NCI-H1105 treated with DMSO at 0.1 percent for 48 hours (cell line): ENCODE measurements at places on chromosomes 1 and 21.

GRCh38 chr1:195915826-195916225, 692.4 kb downstream of the KCNT2 start:
- no peak for DNase-seq

- no peak for DNase-seq
Measured at GRCh38 chr1:200561856-200562214, 58.7 kb downstream of the KIF14 start.

DNA sequence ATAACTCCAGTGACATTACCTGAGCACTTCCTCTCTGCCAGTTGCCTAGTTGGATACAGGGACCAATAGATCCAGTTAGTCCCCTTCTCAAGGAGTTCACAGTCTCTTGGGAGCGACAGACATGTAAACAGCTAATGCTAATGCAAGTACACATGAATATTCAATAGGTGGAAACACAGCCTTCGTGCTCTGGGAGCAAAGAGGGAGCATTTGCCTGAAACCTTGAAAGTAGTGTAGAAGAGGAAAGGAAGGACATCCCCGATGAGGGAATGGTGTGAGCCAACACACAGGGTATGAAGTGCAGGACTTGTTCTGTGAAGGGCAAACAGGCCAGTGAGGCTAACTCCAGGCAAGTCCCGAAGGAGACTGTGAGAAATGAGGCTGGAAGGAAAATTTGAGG, 3.8 kb upstream of the TMEM222 start:
- no peak for DNase-seq

DNA sequence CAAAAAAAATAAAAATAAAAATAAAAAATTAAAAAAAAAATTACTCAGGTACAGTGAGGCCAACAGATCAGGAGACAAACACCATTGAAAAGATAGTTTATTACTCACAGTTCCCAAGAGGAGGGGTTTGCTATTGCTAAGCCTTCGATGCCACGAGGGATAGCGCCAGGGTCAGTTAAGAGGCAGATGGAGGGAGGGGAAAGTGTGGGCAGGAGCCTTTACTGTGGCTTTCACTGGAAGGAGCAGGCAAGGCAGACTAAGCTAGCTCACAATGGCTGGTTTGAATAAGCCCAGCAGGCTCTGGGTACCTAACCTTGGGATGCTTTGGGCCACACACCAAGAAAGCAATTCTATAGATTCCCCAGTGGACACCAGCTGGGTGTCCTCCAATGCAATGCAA, 12.7 kb upstream of the RNF187 start:
- no peak for DNase-seq

DNA sequence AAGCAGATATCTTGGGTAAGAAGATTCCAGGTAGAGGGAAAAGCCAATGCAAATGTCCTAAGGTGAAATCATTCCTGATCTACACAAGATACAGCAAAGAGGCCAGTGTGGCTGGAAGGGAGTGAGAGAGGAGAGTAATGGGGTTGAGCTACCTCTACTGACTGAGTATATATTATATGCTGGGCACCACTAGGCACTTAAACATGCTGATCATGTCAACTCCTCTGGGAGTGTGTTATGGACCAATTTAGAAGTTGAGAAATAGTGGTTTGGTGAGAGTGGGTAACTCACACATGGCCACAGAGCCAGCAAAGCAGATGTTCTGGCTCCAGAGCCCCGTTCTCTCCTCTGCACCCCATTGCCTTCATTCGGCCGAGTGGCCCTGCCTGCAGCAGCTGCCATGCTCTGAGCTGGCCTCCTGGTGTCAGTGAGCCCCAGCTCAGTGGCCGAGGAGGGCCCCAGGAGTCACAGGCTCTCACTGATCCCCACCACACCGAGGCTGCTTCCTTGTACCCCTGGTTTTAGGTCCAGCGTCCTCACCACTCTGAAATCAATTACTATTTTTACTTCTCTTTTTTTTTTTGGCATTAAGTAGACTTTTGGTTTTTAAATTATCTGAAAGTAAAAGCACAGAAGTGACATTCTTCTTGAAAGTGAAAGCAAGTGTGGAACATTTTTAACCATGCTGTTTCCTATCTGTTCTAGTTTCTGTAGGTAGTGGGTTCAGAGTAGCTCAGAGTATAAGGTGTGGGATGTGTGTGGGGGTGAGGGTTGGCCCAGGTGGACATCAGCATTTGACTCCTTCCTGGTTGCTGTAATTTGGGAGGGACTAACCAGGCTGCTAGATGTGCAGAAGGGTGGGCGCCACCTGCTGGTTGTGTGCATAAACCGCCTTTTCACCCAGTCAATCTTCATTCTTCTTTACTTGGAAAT, 45.8 kb upstream of the CRNN start:
- peak; percentile 30 for DNase-seq

GRCh38 chr1:56390232-56390867, 189.0 kb downstream of the PLPP3 start:
- no peak for DNase-seq

DNA sequence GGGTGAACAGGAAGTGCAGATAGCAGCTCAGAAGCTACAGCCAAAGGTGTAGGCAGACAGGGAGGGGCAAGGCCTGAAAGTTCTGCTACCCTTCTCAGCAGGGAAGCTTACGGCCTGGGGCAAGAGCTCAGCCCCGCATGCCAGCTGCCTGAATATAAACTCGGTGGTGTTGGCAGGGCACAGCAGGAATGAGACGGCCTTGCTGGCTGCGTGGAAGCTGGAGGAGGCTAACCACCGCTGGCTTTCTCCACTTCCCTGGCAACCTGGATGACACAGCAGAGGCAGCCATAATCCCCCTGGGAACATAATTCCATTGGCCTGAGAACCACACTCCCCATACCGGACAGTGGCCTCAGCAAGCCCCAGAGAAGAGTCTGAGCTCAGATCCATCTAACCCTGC, 81.9 kb upstream of the PRRC2C start:
- DNase-seq = no peak

- DNase-seq = no peak
Measured at GRCh38 chr1:214582289-214582891, 20.6 kb upstream of the CENPF start.

GRCh38 chr1:106564192-106564591, 492.3 kb upstream of the PRMT6 start:
- DNase-seq = no peak

GRCh38 chr1:231959225-231959884, 332.8 kb downstream of the DISC1 start:
- no peak for DNase-seq

DNA sequence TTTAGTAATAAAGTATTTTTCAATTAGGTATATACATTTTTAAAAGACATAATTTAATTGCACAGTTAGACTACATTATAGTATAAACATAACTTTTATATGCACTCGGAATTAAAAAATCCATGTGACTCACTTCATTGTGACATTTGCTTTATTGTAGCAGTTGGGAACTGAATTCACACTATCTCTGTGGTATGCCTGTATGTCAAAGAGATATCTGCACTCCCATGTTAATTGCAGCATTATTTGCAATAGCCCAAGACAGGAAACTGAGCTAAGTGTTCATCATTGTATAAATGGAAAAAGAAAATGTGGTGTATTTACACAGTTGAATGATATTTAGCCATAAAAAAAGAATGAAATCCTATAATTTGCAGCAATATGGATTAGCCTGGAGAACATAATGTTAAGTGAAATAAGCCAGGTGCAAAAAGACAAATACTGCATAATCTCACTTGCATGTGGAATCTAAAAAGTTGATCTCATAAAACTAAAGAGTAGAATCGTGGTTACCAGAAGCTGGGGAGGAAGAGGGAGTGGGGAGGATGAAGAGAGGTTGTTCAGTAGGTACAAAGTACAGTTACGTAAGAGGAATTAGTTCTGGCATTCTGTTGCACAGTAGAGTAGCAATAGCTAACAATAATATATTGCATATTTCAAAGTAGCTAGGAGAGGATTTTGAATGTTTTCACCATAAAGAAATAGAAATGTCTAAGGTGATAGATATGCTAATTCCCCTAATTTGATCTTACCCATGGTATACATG, 64.8 kb downstream of the DPT start:
- DNase-seq = no peak

DNA sequence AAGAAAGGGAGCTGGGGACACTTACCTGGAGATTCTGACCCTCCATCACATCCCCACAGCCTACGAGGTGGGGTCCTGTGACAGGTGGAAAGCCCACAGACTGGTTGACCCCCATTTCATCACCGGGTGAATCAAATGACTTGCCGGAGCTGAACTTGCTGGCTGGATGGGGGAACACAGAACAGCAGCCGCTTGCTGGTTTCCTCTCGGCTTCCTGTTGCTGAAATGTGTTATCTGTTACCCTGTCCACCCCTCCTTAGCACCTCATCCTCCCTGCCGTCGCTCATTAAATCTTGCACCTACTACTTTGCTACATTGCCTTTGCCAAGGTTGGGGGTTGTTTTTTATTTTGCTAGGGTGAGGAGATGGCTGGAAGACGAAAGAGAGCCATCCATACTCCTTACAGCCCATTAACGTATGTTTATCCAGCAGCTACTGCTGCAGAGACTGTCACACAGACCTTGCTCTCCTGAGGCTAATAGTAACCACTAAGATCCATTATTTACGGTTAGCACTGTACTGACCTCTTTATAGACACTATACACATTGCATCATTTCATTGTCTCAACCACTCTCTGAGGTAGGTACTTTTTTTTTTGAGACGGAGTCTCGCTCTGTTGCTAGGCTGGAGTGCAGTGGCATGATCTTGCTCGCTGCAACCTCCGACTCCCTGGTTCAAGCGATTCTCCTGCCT, 7.0 kb downstream of the PAFAH2 start:
- DNase-seq = no peak

DNA sequence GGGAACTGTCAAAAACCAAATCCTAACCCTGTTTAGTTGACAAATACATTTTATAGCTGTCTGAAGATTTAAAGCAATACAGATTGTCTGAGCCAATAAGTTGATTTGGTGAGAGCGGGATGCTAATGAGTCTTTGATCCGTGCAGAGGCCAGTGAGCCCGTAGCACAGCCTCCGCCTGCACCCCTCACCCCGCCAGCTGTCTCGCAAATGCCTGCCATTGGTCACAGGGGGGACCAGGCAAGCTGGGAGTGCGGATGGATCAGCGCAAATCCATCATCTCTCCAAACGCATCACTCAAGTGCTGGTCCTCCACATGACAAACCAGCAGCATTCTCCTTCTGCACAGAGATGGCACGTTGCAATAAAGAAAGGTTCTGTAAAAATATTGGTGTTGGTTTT, 51.0 kb downstream of the ZBTB18 start:
- DNase-seq = no peak

- no peak for DNase-seq
Measured at GRCh38 chr1:243814718-243815117, 35.3 kb downstream of the AKT3 start.

GRCh38 chr1:176843352-176844297, 320.9 kb downstream of the ASTN1 start:
- DNase-seq = peak; percentile 31

DNA sequence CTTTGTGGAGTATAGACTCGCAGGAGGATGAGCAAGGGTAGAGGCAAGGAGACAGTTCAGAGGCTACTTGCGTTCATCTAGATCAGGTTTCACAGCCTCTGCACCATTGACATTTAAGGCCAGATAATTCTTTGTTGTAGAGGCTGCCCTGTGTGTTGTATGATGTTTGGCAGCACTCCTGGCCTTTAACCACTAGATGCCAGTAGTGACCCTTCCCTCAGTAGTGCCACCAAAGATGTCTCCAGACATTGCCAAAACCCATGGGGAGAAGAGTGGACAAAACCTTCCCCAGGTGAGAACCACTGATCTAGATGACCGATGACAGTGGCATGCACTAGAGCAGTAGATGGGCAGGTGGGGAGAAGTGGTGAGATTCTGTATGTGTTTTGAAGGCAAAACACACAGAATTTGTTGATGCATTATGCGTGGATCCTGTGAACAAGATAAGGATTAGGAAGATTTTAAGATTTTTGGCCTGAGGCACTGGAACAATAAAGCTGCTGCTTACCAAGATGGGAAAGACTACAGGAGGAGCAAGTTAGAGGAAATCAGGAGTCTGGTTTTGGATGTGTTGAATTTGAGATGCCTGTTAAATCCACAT, 9.9 kb upstream of the COG2 start:
- DNase-seq = peak; percentile 8

- no peak for DNase-seq
Measured at GRCh38 chr1:75836528-75837100, 39.9 kb downstream of the MSH4 start.

GRCh38 chr1:224223819-224224714, 41.0 kb downstream of the DEGS1 start:
- DNase-seq = peak; percentile 26

- peak; percentile 59 for DNase-seq
Measured at GRCh38 chr1:42003433-42003832, 84.7 kb upstream of the HIVEP3 start.

DNA sequence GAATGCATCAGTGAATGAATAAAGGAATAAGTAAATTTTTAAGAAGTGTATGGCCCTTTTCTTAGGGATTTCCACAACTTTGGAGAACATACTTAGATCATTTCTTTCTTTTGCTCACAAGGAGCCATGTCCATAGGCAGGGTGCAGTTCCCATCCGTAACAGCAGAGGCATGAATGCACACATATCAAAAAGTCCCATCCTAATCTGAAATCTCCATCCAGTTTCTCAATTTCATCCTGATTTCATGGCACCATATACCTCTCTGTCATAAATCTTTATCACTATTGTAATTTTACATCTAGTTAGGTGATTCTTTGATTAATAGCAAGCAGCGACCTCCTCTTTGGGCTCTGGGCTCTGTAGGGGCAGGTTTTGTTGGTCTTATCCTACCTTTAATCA, 359.2 kb downstream of the RRAGC start:
- no peak for DNase-seq

DNA sequence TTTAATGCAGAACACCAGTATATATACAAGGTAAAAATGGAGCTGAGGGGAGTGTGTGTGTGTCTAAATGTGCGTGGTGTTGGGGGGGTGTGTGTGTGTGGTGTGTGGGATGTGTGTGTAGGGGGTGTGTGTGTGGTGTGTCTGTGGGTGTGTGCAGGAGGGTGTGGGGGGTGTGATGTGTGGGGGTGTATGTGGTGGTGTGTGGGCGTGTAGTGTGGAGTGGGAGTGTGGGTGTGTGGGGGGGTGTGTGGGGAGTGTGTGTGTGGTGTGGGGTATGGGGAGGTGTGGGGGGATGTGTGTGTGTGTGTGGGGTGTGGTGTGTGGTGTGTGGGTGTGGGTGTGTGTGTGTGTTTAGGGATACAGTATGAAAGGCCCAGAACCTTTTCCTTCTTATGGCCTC, 202.3 kb upstream of the CACYBP start:
- DNase-seq = no peak

GRCh38 chr1:192801451-192801850, 7.4 kb upstream of the RGS2 start:
- no peak for DNase-seq

GRCh38 chr1:19045898-19046880, 89.7 kb upstream of the IFFO2 start:
- DNase-seq = no peak

- no peak for DNase-seq
Measured at GRCh38 chr1:102435483-102435882, 438.8 kb upstream of the OLFM3 start.

- DNase-seq = no peak
Measured at GRCh38 chr1:39337067-39337466, 132.6 kb downstream of the MACF1 start.

GRCh38 chr1:237811633-237812032, 79.1 kb downstream of the ZP4 start:
- no peak for DNase-seq
